ENCODE measurements at places on chromosomes 2 and 18. TPM values are rescaled to one million over a fixed set of nuclear protein-coding genes. Genes with fewer than 3 reads are reported as not detected.

REG3A gene
- total RNA-seq, result not detected

DTNA gene
- 51.6 TPM for total RNA-seq

GRCh38 chr2:75348307-75348706 is 149.0 kb upstream of the TACR1 start:
- no peak for DNase-seq

DNA sequence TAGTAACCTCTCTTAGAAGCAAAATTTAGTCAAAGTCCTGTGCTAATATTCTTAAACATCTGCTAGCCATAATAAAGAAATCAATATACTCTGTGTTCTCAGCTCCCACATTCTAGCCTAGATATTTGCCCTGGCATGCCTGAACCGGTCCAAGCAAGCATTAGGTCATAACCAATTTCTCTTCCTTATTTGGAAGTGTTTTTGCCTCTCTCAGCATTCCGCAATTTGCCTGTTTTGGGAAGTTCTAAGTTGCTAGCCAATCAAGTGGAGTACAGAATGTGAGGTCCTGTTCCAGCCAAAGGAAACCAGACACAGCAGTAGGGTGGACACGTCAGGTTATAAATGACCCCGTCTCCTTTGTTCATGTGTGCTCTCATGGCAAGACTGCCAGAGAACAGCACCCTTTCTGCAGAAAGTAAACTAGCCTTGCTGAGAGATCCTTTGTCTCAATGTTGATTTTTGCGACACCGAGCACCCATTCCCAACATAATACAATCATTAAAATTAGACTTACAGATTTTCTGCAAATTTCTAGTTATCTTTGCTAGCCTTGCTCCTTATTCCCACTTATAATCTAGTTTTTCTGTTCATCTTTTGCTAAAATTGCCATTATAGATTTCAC is 13.0 kb upstream of the SULT1C4 start:
- no peak for DNase-seq

DNA sequence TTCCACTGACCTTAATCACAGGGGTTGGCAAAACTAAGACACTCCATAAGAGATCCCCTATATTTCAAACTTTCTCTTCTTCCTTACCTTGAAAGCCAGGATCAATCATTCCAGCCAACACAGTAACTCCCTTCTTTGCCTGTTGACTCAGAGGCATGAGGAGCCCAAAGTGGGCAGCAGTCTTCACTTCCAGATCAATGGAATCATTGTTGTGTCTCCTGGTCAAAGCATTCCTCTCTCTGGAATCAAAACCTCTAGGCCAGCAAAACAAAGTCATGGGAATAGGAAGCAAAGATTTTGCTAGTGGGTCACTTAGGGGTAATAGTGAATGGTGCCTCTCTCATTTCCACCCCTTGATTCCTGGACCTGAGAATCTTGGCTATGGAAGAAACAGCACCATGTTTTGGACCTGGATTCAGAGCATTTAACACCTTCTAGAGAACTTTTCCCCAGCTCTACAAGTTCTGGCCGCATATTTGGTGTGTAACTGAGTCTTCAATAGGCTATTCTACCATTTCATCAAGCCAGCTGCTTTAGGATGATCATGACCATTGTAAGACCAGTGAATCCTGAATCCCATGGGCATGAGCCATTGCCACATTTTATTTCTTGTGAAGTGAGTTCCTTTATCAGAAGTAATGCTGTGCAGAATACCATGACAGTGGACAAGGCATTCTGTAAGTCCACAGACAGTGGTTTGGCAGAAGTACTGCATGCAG is 65.7 kb upstream of the SERPINE2 start:
- DNase-seq, result no peak

GRCh38 chr2:17476064-17476463 is 42.2 kb downstream of the RAD51AP2 start:
- DNase-seq, result no peak

GCKR gene
- 1.8 TPM for total RNA-seq

DNA sequence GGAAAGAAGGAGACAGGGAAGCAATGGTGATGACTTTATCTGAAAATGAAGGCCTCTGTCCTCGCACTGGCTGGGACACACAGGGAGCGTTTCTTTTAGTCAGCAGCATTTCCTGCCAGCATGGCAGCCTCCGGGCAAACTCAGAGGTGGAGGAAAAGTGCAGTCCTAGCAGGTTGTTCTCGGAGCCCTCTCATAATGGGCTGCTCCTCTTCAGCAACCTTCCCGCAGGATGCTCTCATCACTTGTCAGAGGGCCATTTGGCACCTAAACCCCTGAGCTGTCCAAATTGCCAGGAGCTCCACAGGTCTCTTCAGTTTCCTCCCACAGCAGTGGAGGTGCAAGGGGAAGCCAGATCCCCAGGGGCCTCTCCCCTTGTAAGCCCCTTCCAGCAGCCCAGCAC is 6.2 kb downstream of the STK39 start:
- DNase-seq, result no peak

DNA sequence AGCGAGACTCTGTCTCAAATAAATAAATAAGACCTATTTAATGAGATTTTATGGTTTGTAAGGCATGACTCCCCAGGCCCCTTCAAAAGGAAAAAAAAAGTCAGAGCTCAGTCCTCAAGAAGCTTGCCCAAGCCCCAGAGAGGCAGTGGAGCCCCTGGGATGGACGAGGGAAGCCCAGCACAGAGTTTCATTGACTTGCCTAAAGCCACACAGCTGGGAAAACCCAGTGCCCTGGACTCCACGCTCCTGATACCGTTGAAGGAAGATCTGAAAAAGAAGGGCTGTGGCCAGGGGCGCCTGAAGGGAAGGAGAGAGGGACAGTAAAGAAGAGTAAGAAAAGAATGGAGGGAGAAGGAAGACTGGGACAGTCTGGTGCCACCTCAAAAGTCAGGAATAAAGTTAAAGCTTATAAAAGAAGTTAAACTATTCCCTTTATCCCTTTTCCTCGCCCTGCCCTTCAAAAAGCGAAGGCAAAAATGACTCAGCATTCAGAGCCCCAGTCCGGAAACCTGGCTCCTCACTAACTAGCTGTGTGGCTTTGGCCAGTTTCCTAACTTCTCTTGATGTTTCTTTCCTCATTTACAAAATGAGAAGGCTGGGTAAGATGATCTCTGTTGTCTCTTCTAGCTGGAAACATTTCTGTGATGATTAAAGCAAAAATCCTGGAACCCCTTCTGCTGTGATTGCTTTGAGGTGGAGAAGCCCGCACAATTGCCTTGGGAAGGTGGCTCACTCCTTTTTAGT is 46.7 kb downstream of the LYPD1 start:
- DNase-seq, result no peak

IL36A gene
- not detected for total RNA-seq

- no peak for DNase-seq
Measured at GRCh38 chr2:228841877-228842276, 429.2 kb downstream of the PID1 start.

GRCh38 chr18:74980669-74981068 is 228.3 kb downstream of the PTGR3 start:
- DNase-seq, result no peak

DNA sequence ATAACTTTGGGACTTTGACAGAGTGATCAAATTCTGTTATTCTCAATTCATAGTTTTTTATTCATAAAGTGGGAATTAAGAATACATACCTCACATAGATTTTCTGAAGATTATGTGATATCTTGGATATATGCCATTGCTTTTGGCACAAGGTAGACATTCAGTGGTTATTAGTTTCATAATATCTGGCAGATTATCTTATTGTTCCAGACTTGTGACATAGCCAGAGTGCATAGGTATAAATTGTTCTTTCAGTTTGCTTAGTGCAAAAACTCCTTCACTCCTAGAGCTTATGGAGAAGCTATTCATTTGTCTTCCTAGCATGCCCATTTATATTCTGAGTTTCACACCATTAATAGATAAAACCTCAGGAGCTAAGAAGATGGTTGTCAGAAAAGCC is 222.0 kb downstream of the KCNE4 start:
- DNase-seq, result no peak

GRCh38 chr18:9804517-9805104 is 81.2 kb upstream of the TXNDC2 start:
- no peak for DNase-seq

DNA sequence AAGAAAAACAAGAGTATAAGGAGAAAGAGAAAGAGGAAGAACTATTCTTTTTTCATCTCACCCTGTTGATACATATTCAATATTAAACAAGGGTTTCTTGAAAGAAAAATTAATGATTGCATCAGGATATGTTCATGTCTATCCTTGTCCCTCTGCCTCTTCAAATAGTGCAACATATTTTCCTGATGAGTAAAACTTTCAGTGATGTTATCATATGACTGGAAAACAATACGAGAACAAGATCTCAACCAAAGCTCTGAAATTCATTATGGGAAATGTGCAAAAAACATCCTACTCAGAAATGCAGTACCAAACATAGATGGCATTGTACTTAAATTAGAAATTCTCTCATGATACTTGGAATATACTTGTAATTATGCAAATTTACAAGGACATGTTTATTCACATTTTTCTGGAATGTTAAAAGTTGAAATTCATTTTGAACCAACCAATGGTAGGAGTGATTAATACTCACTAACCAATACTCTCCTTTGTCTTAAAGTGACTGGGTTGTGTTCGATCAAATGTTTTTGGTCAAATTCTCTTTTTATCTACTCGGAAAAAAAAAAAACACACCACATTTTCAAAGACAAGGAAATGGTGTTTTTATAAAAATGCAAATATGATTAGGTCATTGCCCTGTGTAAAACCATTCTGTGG is 148.9 kb upstream of the GULP1 start:
- DNase-seq, result no peak

ASPRV1 gene
- total RNA-seq, result 0.84 TPM

All from endodermal cell (in vitro differentiated cells).